NCI-H1105 (cell line): ENCODE measurements at places on chromosomes 6 and 20.

DNA sequence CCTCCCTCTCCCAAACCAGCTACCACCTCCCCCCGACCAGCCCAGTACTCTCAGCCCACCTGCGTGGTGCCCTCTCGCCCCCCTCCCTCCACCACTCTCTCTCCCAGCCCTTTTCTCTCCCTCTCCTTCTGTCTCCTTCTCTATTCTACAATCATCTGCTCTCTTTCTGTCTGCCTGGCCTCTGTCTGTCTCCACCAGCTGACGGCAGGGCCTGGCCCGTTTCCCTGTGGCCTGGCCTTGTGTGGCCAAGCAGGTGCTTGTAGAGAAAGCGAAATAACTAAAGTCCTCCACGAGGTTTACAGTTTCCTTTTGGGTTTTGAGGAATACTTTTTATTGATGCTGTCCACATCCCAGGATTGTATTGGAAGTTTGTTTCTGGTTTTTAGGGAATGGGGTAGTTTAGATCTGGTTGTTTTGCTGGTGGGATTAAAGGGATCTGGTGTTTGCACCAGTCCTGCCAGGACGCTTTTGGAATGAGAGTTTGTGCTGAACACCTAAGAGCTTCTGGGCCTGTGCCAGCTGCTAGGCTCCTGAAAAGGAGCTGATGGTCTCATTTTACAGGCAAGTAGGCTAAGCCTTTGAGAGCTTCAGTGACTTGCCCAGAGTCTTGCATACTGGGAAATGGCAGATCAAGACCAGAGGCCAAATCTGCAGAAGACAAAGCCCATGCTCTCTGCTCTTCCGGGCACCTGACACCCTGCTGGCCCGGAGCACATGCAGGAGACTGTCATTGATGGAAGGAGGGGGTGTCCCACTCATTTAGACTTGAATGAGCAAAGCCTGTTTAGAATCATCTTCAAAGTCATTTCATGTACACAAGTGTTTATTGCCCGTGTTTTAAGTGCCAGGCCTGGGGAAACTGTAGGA is 161.7 kb downstream of the SYCP2 start:
- peak; percentile 61 for DNase-seq

DNA sequence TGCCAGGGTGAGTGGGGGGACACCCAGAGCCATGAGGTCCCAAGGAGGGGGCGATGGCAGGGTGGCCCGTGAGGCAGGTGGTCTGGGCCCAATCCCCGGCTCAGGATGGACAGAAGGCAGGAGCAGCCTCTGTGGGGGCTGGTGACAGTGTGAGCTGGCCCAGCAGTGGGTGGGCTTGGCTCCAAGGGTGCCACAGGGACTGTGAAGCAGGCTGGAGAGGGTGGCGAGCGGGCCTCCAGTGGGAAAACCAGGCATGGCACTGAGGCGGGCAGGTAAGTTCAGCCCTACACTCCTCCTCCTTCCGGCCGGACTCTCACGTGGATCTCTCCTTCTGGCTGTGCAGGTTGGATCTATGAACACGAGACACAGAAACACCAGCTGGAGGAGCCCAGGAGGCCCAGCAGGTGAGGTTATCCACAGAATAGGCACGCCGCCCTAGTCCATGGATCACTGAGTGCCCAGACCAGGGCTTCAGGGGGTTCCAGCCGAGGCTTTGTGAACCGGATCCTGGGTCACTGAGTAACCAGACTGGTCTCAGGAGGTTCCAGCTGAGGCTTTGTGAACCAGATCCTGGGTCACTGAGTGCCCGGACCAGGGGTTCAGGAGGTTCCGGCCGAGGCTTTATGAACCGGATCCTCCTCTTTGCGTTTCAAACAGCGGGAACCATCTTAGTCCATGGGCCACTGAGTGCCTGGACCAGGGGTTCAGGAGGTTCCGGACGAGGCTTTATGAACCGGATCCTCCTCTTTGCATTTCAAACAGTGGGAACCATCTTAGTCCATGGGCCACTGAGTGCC is 76.4 kb upstream of the BHLHE23 start:
- no peak for DNase-seq

GRCh38 chr20:35992713-35993335 is 24.4 kb downstream of the CNBD2 start:
- peak; percentile 57 for DNase-seq

DNA sequence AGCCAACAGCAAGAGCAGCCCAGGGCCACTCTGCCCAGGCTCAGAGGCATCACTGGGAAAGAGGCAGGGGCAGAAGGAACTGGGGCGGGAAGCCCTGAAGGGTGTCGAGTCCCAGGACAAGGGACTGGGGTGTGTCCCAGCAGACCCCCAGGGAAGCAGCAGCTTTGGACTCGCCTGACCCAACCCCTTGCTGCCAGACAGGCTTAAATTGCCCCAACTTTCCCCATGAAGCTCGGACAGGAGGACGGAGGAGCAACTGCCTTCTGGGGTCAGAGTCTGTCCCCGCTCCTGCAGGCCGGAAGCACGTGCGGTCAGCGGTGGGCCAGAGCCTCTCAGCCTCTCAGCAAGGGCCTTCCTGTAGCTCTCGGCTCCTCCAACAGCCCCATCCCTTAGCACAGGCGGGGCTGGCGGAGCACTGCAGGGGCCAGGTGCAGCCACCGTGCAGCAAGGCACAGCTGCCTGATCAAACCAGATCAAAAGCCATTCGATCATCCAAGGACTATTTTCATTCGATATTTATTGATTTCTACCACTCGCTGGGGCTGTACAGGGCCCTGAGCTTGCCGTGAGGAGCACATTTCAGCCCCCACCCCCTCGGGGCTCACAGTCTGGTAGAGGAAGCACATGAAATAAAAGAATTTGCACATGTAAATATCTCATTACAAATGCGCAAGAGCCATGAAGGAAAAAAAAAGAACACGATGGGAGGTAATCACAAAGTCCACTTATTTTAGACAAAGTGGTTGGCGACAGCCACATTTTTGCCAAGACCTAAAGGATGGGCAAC is 31.8 kb upstream of the STX16 start:
- no peak for DNase-seq

DNA sequence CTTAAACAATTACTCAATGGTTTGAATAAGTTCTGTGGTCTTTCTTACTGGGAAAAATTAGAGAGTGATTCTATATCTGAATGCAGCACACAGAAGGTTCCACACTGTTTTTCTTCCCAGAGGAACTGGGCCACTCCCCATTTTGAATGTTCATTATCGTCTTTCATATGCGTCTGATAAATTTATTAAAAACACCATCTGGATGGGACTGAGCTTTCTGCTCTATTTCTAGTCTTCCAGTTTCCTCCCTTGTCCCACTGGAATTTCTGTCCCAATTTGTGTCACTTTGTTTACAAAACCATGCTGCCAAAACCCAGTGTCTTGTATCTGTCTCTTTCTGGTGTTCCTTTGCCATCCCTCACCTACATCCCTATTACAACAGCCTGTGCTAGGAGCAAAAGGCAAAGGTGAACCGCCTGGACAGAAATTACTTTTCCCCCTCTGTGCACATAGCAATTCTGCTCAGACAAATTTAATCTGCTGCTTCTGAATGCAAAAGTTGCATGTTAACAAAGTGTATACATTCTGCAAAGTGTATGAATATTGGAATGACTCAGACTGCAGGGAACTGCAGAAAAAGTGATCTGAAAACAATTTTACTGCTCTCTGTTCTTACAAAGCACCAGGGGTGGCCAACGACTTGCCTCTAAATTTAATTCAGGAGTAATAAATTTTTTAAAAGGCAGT is 333.6 kb downstream of the BTBD9 start:
- DNase-seq: no peak

DNA sequence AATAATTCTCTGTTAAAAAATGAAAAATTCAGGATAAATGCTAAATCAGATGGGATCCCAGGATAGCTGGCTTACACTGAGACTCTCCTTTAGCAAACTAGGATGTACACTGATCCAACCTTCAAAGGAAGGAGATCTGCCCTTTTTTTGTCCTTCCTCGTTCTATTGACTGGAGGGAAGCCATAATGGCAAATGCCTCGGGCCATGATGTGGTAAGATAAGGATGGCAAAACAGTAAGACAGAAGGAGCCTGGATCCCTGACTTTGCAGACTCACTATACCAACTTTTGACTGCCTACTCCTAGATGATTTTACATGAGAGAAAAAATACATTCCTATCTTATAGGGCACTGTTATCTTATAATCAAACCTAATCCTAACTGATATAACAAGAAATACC is 156.9 kb upstream of the BEND3 start:
- no peak for DNase-seq

- no peak for DNase-seq
These were observed 772.8 kb upstream of the DEFB115 start for GRCh38 chr20:30484749-30485070.

- no peak for DNase-seq
These were observed 4.9 kb upstream of the NELFCD start for GRCh38 chr20:58976061-58976730.

DNA sequence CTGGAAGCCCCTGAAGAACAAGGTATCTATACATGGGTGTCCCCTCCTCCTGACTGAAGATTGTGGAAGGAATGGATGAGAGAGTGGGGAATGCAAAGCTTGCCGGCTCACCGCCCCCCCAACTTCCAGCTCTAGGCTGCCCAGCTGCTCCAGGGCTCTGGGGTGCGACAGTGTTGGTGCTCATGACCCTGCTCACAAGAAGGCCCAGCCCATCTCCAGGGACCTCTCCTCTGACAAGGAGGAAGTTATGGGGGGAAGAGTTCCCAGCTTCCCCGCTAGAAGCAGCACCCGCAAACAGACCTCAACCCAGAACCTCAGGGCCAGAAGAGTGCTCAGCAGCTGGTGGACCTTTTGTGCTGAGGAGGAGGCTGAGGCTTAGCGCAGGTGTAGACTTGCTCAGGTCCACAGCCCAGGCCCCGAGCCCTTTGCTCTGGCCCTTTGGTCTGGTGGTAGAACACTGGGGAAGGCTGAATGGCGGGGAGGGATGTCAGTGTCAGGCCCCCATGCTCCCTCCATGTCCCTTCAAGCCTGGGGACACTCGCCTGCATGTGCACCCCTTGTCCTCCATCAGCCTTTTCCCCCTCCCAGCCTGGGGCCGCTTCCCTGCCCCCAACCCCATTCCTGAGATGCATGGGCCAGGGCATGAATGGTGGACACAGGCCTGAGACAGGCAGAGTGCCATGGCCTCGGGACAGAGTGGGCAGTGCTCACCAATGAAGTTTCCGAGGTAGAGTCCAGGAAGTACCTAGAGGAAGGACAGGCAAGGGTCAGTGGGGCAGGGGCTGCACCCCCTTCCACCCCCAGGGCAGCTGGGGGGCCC is 1.3 kb downstream of the DUSP15 start:
- DNase-seq: no peak

DNA sequence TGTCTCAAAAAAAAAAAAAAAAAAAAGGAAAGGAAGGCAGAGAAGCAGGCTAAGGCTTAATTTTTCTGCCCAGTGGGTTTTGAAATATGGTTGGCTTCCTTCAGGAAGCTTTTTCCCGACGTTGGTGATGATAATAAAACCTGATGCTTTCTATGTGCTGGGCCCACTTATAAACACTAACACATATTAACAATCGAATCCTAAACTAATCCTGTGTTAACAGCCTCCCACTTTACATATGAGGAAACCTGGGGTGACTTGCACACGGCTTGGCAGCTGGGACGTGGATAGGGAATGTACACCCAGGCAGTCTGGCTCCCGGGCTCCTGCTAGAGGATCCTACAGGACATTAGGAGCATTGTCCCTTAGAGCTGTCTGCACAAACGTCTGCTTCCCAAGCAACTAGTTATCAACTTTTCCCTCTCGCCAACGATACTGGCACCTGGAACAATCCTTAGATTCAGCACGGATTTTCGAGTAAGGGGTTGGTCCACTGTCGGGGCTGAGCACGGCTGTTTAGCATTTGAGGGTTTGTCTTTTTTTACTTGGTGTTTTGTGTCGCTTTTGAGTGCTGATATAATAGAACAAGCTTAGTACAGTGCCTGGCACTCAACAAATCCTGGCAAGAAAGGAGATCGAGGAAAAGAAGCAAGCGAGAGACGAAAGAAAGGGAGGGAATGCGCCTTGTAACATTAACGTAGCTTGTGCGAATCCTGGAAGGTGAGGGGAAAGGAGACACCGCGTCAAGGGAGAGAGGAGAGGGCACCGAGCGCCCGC is 622 bp upstream of the KIZ start:
- peak; percentile 40 for DNase-seq

DNA sequence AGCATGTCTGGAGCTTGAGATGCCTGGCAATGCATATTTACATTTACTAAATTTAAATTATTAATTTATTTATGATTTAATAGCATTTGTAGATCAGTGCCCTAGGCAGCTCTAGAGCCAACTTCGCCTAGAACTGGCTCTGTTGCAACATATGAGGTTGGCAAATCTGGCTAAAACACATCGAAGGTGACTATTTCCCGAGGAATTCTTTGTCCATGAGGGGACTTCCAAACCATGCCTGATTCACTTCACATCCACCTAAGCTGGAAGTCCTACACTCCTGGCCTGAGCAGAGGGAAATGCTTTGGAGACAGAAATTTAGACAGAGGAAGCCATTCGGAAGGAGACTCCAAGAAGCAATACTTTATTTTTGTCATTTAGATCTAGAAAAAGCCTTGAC is 211.0 kb upstream of the ARG1 start:
- DNase-seq: no peak
